ENCODE measurements at places on chromosomes 7 and 10.
A peak's percentile ranks its signal among the peaks of the same experiment; 100 is the strongest.

- DNase-seq, result no peak
Observed at GRCh38 chr7:39217783-39218182, 240.1 kb downstream of the POU6F2 start.

DNA sequence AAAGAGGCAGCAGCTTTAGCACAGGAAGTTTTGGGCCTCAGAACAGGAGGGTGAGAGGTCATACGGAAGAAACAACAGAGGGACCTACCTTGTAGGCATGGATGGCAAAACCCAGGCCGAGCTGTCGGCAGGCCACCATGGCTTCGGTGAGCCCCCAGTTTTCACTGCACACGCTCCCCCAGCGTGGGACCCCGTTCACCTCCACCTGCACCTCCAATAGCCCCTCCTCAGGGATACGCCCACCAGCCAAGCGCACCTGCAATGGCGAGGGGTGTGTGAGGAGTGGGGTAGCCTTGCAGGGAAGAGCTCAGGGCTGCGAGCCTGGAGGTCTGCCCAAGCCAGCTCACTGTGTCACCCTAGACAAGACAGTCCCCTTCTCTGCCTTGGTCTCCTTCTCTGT is 11.3 kb downstream of the LOXL4 start:
- no peak for DNase-seq

GRCh38 chr10:112202561-112203241 is 19.1 kb upstream of the GPAM start:
- no peak for DNase-seq

DNA sequence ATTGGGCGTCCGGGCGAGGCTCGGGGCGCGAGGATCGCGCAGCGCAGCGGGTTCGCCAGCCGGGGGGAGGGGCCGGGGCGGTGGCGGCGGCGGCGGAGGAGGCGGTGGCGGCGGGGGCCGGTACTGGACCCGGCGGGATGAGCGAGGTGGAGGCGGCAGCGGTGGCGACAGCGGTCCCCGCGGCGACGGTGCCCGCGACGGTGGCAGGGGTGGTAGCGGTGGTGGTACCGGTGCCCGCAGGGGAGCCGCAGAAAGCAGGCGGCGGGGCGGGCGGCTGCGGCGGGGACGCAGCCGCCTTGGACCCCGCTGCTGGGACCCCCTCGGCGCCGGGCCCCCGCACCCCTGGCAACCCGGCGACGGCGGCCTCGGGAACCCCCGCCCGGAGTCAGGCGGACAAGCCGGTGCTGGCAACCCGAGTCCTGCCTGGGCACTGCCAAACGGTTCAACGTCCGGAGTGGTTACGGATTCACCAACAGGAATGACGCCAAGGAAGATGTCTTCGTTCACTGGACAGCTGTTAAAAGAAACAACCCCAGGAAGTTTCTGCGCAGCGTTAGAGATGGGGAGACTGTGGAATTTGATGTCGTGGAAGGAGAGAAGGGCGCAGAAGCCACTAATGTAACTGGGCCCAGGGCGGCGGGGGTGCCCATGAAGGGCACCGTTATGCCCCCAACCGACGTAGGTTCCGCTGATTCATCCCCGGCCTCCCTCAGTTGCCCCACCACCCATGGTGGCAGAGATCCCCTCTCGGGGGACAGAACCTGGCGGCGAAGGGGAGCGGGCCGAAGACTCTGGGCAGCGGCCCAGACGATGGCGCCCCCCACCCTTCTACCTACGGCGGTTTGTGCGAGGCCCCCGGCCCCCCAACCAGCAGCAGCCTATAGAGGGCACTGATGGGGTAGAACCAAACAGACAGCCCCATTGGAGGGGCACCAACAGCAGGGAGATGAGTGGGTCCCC is 100.3 kb upstream of the CPXM2 start:
- no peak for DNase-seq

- DNase-seq, result no peak
Observed at GRCh38 chr10:10662716-10663408, 354.8 kb upstream of the CELF2 start.

DNA sequence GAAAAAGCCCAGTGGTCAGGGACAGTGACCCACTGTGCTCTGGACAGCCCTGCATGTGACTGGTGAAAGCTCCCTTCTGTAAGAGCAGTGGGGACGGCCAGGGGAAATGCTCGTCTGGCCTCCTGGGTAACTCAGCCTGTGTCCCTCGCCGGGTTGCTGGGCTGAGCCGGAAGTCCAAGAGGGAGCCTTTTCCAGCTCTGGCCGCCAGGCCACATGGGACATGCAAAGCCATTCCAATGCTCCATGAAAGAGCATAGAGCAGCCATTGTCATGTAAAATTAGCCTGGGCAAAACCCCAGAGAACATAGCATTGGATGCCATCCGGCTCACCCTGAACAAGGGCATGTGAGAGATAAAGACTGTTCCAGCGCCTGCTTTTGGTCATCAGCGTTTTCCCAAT is 64.9 kb upstream of the ADRB1 start:
- DNase-seq, result no peak

GRCh38 chr10:85926136-85926535 is 440.5 kb downstream of the GRID1 start:
- no peak for DNase-seq

DNA sequence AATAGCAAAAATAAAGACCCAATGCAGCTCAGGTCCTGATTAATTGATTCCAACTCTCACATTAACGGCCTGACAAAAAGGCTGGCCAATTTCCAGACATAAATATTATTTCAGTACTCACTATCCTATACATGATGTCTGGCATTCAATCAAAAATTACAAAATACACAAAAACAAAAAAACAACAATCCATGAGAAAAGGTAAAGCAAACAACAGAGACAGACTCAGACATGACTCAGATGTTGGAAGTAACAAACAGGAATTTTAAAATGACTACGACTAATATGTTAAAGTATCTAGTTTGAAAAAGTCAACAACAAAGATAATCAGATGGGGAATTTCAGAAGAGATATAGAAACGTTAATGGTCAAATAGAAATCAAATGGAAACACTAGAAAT is 152.8 kb downstream of the AMPH start:
- DNase-seq, result no peak

DNA sequence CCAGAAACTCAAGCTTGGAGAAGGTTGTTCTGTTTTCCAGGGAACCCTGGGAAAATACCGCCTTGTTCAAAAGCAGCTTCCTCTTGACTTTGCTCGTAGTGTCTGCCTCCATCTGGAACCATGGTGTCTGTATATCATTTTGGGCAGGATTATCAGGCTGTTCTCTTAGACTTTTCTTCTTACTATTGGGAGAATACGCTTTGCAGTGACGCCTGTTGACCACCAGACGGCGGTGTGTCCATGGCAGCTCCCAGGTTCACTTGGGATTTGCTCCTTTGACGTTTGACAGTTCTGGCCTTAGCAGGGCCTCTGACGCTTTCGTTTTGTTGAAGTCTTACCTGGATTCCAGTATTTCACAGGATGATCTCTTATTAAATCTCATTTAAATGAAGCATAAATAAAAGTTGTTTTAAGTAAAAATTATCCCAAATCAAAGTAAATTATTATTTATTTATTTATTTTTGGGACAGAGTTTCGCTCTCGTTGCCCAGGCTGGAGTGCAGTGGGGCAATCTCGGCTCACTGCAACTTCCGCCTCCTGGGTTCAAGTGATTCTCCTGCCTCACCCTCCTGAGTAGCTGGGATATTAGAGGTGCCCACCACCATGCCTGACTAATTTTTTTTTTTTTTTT is 41.8 kb upstream of the GJD4 start:
- DNase-seq, result peak; percentile 48

DNA sequence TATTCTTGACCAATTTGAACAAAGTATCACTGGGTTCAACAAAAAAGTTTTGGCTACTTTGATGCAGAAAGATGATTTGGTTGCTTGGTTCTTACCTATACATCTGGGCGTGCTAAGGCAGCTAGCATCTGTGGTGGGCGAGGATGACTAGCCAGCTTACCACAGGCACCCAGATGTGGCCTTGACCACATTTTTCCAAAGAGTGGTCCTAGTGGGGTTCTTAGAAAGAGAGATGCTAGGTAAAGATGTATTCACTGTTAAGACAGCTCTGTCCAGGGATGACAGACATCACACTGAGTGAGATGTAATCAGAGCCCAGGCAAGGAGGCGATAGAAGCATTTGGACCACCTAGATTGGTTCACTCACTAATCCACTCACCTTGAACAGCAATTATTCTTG is 785 bp downstream of the DNTT start:
- DNase-seq, result no peak

DNA sequence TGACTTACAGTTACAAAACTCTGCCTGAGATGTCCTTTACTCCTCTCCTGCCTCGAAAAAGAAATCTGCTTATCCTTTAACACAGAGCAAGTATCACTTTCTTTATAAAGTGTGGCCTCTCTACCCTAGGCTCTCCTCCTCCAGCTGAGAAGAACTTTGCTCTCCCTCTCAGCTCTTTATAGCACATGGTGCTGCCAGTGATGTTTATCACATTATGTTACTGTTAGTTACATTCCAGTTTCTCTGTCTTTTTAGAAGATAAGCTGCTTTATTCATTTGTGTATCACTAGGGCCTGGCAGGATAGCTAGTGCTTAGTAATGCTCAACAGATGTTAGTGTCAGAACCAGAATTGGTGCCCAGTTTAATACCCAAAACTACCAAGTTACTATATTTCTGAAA is 41.1 kb upstream of the TMEM229A start:
- peak; percentile 14 for DNase-seq

- no peak for DNase-seq
Observed at GRCh38 chr7:76372984-76373833, 14.4 kb upstream of the YWHAG start.

DNA sequence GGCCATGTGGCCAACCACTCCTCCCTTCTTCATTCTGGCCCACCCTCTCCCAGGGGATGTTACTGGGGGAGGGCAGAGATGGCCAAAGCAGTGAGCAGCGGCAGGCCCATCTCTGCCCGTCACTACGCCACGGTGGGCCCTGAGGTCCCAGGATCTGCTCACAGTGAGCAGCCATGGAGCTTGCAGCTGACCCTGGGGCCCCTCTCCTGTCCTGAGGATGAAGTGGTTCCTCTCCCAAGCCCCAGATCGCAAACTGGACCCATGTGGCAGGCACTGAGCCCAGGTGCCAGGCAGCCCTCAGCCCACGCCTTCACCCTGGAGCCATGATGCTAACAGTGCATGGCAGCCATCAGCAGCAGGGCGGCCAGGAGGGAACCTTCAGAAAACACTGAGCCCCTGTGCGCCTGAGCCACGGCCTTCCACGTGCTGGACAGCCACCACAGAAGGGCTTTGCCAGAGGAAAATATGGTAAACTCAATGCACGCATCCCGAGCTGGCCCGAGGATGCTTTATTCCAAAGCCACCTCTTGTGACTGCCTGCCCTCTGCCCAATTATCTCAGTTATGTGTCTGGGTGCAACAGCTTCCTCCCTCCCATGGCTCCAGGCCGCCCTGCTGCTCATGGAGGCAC is 485.7 kb downstream of the PTPRN2 start:
- DNase-seq, result no peak

DNA sequence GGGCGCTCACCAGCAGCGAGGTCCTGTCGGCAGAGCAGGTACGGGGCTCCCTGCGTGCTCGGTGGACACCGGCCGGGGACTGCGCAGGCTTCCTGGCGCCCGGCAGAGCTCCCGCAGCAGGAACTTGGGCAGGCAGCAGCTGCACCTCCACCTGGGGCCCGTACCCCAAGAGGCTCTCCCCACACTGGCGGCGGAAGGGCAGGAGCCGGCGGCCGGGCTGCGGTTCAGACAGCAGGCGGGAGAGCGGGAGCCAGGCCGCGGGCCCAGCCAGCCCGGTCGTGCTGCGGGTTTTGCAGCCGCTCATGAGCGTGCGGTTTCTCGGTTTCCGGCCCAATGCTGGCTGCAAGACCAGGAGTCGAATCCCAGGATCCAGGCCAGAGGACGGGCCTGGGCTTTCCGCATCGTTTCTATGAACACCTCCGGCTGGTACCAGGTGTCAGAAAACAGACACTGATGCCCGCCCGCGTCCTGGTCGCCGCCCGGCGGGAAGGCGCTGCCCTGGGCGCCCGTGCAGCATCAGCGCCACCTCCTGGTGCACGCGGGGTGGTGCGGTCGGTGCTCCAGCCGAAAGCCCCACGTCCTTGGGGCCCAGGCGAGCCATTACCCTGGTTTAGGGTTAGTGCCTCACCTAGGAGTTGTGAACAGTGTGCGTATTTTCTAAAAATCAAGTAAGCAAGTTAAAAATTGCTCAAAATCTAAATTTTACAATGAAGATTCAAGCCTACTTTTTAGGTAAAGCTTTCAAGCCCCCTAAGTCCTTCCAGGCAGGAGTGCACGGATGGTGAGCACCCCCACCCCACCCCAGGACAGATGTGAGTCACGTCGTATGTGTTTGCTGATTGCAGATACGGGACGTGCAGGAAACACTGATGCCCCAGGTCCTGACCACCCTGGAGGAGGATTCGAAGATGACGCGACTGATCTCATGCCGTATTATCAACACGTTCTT is 47.4 kb upstream of the PRKAR1B start:
- DNase-seq, result peak; percentile 81

GRCh38 chr10:60496181-60496580 is 106.5 kb upstream of the ANK3 start:
- DNase-seq, result no peak

- no peak for DNase-seq
Observed at GRCh38 chr7:55056577-55057480, 38.0 kb downstream of the EGFR start.

DNA sequence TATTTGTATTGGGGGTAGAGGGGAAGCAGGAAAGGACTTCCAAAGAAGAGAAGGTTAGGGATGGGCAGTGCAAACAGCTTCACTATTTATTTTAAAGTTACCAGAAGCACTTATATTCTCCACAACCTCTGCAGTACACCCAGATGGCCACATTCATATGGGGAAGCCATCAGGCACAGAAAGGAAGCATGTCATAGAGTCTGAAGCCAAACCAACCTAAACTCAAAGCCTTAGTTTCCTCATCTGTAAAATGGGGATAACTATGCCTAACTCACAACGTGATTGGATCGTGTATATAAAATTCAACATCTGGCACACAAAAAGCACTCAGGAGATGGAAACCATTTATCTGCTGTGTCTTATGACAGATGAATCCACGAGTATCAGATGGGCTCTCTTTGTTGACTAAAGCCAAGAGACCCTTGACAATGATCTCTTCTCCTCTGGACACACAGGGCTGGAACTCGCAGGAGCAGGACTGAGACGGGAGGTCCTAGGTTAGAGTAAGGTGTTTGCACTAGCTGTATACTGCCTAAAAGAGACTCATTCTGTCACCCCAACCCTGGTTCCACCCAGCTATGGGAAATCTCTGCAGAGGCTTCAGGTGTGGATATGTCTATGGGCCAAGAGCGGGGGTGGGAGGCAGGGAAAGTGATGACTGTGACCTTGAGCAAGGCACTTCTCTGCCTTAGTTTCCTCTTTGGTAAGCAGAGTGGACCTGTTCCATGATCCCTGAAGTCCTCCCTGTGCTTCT is 1.8 kb downstream of the KIAA1549 start:
- no peak for DNase-seq

All from BE2C (cell line).